ENCODE measurements at places on chromosomes 6 and 20. TPM values are rescaled to one million over a fixed set of nuclear protein-coding genes. Genes with fewer than 3 reads are reported as not detected.

- DNase-seq = no peak
- peaks cover 27% of the 10 kb centered on the region for H3K36me3 ChIP-seq
- H3K4me3 ChIP-seq = no peak overlapping the region
- no peak overlapping the region for H3K27ac ChIP-seq
- no peaks in the 10 kb centered on the region for H3K27me3 ChIP-seq
Observed at GRCh38 chr20:37994512-37994911, 38.7 kb downstream of the TTI1 start.

DNA sequence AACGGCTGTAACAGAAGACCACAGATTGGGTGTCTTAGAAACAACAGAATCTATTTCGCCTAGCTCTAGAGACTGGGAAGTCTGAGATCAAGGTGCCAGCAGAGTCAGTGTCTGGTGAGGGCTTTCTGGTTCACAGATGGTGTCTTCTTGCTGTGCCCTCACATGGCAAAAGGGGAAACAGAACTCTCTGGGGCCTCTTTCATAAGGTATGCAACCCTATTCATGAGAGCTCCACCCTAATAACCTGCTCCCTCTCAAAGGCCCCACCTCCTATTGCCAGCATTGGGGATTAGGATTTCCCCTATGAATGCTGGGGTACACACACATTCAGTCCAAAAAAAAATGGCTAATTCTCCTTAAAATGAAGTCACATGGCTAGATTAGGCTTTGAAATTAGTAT, 10.0 kb downstream of the TXNDC5 start:
- peaks cover 5% of the 10 kb centered on the region for H3K36me3 ChIP-seq
- H3K4me3 ChIP-seq = no peak overlapping the region
- no peak for DNase-seq

GRCh38 chr6:165998072-165998471, 169.6 kb downstream of the TBXT start:
- no peaks in the 10 kb centered on the region for H3K4me1 ChIP-seq
- H3K27me3 ChIP-seq = no peaks in the 10 kb centered on the region
- H3K36me3 ChIP-seq = no peaks in the 10 kb centered on the region

- no peaks in the 10 kb centered on the region for H3K4me1 ChIP-seq
- H3K27me3 ChIP-seq = no peaks in the 10 kb centered on the region
- no peak for DNase-seq
- no peak overlapping the region for H3K27ac ChIP-seq
- no peaks in the 10 kb centered on the region for H3K36me3 ChIP-seq
- H3K4me3 ChIP-seq = no peak overlapping the region
Observed at GRCh38 chr6:83258517-83258916, 65.4 kb downstream of the RWDD2A start.

DNA sequence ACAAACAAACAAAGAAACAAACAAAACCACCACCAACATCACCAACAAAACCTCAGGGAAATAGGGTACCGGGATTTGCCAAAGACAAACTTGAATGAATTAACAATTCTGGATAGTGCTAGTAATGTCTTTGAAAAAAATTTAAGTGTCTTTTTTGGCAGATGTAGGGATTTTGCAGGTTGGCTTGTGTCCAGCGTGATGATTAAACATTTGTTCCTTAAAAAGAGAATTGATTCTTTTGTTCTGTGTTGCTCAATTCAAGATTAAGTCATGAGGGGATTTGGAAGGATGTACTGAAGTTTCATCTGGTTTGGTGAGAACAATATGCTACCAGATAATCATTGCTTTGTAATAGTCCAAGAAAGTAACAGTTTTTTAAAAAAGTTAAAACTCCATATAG, 125.1 kb upstream of the HS3ST5 start:
- no peak for DNase-seq
- H3K4me3 ChIP-seq = no peak overlapping the region
- no peak overlapping the region for H3K27ac ChIP-seq
- H3K4me1 ChIP-seq = no peaks in the 10 kb centered on the region
- no peaks in the 10 kb centered on the region for H3K36me3 ChIP-seq

The PRKN gene
- total RNA-seq = 10.4 TPM

The LST1 gene
- 31.5 TPM for total RNA-seq

The THBD gene
- total RNA-seq = 48.1 TPM

- no peaks in the 10 kb centered on the region for H3K36me3 ChIP-seq
- no peak overlapping the region for H3K27ac ChIP-seq
- DNase-seq = no peak
- no peaks in the 10 kb centered on the region for H3K27me3 ChIP-seq
- H3K4me1 ChIP-seq = peaks cover 4% of the 10 kb centered on the region
- no peak overlapping the region for H3K4me3 ChIP-seq
Observed at GRCh38 chr6:37293426-37293825, 35.5 kb upstream of the TMEM217 start.

GRCh38 chr20:35370751-35371150, 41.0 kb downstream of the UQCC1 start:
- peaks cover 10% of the 10 kb centered on the region for H3K36me3 ChIP-seq
- H3K27ac ChIP-seq = no peak overlapping the region
- no peaks in the 10 kb centered on the region for H3K4me1 ChIP-seq
- DNase-seq = no peak

DNA sequence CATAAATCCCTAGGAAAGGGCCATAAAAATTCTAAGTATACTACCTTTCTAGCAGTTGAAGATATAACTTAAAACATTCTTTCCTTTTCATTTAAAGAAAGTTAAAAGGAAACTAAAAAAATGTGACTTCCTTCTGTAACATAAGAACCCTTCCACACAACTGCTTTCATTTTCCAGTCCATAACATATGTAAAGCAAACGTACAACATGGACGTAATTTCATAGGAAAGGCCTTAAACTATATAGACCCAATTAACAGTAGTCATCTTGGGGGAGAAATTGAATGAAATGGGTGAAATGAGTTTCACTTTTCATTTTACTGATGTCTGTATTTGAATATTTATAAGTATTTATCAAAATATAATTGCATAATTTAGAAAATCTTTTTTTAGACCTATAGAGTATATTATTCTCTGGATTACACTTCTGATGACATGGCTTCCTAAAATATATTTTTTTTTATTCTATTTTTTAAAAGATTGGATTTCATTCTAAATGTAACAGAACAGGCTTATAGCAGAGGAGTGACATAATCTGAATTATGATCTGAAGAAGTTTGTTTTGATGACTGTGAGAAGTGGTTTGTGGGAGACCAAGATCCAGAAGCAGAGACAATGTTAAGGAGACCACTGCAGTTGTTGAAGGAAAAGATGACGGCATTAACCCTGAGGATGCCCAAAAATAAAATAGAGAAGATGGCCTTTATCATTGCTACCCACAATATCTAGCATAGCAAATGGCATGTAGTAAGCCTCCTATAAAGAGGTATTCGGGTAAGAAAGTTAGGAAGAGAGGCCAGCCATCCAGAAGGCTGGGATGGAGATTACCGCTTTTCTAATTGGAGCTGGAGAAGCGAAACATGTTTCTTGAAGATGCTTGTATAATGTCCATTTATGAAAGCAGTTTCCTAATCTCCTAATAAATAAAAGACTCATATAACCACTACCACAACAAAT, 260.4 kb downstream of the PTPRK start:
- no peak for DNase-seq
- no peaks in the 10 kb centered on the region for H3K36me3 ChIP-seq
- no peak overlapping the region for H3K27ac ChIP-seq
- H3K27me3 ChIP-seq = no peaks in the 10 kb centered on the region
- H3K4me3 ChIP-seq = peak overlapping the region; percentile 35
- H3K4me1 ChIP-seq = peaks cover 5% of the 10 kb centered on the region

GRCh38 chr6:73085443-73085871, 139.8 kb downstream of the KHDC1L start:
- H3K27ac ChIP-seq = no peak overlapping the region
- DNase-seq = peak; percentile 89
- H3K4me1 ChIP-seq = no peaks in the 10 kb centered on the region
- H3K4me3 ChIP-seq = no peak overlapping the region
- H3K27me3 ChIP-seq = no peaks in the 10 kb centered on the region

DNA sequence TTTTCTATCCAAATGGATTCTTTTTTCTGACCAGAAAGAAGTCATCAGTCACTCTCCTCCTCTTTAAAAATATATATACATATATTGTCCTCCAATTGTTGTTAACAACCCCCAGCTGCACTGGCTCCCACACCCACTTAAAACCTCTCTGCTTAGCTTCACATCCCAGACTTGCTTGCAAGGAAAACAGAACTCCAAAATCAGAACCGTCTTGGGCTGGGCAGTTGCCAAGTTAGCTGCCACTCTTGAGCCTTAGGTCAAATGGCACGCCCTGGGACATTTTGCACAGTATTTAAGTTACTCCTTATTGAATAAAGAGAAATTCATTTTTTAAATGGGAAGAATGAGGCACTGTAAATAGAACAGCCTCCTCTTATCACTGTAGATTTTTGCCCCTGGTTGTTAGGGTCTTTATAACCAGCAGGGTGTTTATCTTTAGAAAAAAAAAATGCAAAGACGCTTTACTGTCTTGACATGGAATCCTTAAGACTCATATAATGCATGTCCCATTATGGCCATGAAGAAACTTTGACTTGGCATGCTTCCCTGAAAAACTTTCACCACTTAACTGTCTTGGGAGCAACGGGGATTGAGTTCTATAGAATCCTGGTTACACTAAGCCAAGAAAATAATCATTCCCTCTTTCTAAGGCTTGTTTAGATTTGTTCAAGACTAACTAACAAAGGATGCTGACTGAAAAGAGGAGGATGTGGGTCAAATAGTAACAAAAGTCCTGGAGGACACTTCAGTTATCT, 204.5 kb downstream of the ISM1 start:
- no peak overlapping the region for H3K4me3 ChIP-seq

The GPX5 gene
- total RNA-seq = not detected

DNA sequence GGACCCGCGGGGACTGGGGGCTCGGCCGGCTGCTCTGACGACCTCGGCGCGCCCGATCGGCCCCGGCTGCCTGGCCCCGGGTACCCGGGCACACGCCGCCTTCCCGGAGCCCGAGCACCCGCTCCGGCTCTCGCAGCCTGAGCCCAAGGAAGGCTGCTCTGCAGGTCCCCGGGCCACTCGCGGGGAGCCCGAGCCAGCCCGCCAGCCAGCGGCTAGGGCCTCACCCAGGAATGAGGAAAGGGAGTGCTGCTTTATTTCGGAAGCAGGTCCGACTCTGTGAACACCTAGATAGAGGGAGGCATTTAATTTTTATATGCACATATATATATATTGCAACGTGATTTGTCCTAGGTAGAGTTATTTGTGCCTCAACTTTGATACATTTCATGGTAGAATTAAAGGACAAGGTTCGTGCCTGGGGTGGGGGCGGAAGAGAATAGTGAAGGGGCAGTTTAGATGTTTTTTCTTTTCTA, 15.5 kb downstream of the FOXA2 start:
- H3K4me1 ChIP-seq = no peaks in the 10 kb centered on the region
- H3K27ac ChIP-seq = no peak overlapping the region
- no peaks in the 10 kb centered on the region for H3K36me3 ChIP-seq
- H3K4me3 ChIP-seq = no peak overlapping the region
- H3K27me3 ChIP-seq = peaks cover 85% of the 10 kb centered on the region
- no peak for DNase-seq

- no peak overlapping the region for H3K4me3 ChIP-seq
- no peaks in the 10 kb centered on the region for H3K27me3 ChIP-seq
- H3K27ac ChIP-seq = no peak overlapping the region
Observed at GRCh38 chr20:59636766-59637370, 32.5 kb downstream of the PHACTR3 start.

DNA sequence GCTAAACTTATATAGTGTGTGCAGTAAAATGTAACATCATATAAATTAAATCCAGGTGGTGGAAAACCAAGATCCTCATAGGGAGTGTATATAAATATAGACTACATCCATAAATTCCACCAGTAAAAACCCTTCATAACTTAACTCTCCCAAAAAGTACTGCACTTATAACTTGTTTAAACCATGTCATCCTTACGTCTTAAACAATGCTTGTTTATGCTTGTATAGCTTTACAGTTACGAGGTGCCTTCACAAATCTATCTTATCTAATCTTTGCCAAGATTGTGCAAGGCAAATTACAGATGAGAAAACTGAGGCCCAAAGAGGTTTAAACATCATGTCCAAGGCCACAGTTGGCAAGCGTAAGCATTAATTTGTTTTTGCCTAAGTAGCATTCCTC, 71.3 kb downstream of the BCAS1 start:
- H3K27ac ChIP-seq = no peak overlapping the region
- no peaks in the 10 kb centered on the region for H3K27me3 ChIP-seq
- H3K4me1 ChIP-seq = no peaks in the 10 kb centered on the region
- no peaks in the 10 kb centered on the region for H3K36me3 ChIP-seq
- no peak for DNase-seq

DNA sequence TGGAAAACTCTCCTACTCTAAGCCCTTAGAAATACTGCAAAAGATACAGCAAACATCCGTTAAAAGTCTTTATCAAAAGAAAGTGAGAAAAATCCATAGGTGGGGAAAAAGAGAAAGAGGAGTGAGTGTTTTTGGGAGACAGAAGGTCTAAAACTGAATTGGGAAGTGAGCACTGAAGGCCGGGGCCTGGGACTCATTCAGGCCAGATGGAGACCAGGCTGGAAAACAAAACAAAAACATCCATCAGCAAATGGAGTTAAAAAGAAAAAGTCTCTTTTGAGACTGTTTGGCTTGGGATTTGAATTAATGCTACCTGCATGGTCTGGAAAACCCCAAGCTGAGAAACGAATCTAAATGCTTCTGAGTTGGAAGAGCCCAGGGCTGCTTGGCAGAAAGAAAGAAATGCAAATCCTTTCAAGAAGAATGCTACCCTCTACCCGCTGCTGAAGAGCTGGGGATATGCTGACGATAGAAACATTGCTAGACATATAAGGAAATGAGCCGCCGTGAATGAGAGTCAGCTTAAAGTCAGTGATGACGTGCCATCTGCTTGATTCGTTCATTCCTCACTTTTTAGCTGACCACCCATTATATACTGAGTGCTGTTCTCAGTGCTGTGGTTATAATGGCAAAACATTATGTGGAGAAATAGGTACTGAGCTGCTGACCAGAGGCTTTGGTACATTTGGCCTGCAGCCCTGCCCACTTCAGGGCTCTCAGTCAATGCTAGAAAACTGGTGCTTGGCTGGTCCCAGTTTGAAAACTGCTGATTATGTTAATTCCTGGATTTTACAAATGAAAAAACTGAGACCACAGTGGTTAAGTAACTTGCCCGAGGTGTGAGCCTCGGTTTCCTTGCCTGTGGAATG, 28.0 kb upstream of the TULP4 start:
- H3K4me3 ChIP-seq = no peak overlapping the region
- DNase-seq = no peak
- peaks cover 6% of the 10 kb centered on the region for H3K4me1 ChIP-seq
- no peaks in the 10 kb centered on the region for H3K36me3 ChIP-seq
- no peak overlapping the region for H3K27ac ChIP-seq
- H3K27me3 ChIP-seq = no peaks in the 10 kb centered on the region

- H3K27ac ChIP-seq = no peak overlapping the region
- H3K36me3 ChIP-seq = no peaks in the 10 kb centered on the region
- DNase-seq = no peak
- H3K4me1 ChIP-seq = no peaks in the 10 kb centered on the region
Observed at GRCh38 chr6:134533991-134534390, 216.1 kb upstream of the SGK1 start.

The SRSF6 gene
- total RNA-seq = 131 TPM

DNA sequence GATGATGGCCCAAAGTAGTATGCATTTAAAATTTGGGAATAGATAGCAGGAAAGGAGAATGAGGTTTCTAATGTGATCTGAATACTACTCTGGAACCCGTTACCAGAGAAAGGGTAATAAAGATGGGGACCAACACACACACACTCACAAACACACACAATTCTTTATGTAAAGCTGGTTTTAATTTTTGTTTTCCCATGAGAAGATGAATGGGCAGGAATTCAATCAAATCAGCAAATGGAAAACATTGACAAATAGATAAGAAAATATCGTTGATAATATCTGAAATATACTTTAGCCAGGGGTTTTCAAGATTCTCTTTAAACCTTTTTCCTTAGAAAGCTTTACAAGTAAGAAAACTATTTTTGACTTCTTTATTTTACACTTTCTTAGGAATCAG, 303.0 kb downstream of the PRL start:
- no peak overlapping the region for H3K4me3 ChIP-seq
- DNase-seq = no peak
- H3K4me1 ChIP-seq = no peaks in the 10 kb centered on the region
- no peak overlapping the region for H3K27ac ChIP-seq
- no peaks in the 10 kb centered on the region for H3K27me3 ChIP-seq
- H3K36me3 ChIP-seq = no peaks in the 10 kb centered on the region

All from kidney (tissue), 22 donors.